Muscle of leg (tissue), 16 donors: ENCODE measurements at places on chromosomes 2 and 18. TPM values are rescaled to one million over a fixed set of nuclear protein-coding genes. Genes with fewer than 3 reads are reported as not detected.

- DNase-seq = no peak
These were observed 45.9 kb downstream of the KDM3A start for GRCh38 chr2:86487062-86487461.

DNA sequence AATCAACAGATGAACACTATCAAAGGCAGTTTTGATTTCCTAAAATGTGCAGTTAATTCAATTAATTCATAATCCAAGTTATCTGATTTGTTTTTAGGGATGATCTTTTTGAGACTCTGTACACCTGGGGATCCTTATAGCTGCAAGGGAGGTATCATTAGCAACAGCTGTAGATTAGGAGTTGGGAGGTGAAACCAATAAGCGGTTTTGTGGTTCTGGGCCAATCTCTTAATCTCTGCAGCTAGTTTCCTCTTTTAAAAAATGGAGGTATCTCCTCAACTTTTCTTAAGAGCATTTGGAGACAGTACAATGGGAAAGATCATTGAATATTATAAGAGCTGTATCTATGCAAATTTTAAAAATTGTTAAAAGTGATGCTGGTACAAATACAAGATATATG is 126.0 kb downstream of the MC4R start:
- no peak for DNase-seq

- DNase-seq = no peak
These were observed 352.0 kb upstream of the SLC8A1 start for GRCh38 chr2:40803900-40804299.

DNA sequence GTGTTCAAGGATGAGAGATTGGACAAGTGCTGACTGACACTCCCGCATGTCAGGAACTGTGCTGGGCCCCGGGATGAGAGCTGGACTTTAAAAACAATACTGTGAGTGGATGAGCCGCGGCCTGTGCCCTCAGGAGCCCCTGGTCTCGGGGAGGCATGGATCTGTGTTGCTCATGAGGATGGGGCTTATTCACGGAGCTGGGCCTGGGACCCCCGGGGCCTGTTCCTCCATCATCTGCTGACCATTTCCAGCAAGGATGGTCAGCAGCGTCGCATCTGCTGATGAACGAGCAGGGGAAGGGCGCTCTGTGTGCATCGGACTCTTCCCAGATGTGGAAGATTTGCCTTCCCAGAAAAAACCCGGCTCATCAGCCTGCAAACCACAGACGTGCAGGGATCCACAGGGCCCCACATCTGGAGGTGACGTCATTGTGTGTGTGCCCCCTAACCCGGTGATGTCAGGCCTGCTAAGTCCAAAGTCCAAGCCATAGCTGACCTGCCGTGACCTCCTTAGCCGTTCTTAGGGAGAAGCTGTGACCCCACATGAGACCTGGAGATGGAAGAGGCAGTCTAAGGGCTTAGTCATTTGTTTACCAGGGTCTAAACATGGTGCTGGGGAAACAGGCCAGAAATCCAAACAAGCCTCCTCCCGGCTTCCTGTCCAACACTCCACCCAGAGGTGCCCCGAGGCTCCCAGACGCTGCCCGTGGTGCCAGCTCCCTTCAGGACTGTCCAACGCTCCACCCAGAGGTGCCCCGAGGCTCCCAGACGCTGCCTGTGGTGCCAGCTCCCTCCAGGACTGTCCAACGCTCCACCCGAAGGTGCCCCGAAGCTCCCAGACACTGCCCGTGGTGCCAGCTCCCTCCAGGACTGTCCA is 143.9 kb downstream of the PXDN start:
- peak; percentile 45 for DNase-seq

DNA sequence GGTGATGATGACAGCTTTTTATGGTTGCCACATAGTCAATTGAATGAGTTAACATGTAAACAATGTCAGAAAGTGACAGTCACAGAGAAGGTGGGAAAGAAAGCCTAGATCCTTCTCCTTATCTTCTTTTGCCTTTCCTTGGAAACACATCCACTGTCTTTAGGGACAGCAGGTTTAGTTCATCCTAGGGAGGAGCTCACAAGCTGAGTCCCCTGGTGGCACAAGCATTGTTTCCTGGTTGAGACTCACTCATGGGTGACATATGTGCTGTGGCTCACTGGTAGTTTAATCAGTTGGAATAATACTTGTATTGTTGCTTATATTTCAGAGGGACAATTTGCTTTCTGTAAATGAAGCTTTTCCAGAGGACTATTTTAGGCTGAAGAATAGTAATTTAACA is 598.5 kb downstream of the CNTNAP5 start:
- DNase-seq = no peak

Gene TMEM247
- not detected for polyA plus RNA-seq

DNA sequence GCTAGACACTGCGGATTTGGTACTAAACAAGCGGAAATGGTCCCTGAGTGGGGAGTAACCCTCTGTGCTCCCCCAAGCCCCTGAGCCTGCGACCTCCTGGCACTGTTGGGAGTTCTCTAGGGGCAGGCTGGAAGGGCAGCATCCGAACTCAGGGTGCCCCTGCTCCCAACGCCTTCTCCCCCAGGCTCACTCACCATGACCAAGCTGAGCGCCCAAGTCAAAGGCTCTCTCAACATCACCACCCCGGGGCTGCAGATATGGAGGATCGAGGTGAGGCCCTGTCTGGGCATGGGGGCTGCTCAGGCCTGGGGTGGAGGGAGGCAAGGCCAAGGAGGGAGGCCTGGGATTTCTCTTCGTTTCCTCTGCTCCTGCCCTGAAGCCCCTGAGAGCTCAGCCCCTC is 4.7 kb downstream of the VIL1 start:
- no peak for DNase-seq

GRCh38 chr2:18870307-18870706 is 280.9 kb upstream of the NT5C1B start:
- no peak for DNase-seq

Gene RAB1A
- 127 TPM for polyA plus RNA-seq

DNA sequence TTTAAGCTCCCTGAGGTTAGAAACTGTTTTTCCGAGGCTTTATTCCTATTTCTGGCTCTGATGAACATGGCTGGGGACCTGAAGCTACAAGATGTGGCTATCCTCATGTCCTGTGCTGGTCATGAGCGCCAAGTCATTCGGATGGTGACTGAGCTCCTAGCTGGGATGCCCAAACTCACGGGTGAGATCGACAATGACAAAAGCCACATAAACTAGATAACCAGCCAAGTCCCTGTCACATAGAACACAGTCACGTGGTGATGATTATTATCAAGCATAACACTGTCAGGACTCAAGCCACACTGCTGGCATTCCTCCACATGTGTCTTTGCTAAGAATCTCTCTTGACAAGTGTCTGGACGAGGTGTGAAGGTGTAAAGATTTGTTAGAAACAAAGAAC is 274.9 kb downstream of the CLIP4 start:
- DNase-seq = no peak

Gene MLPH
- 0.54 TPM for polyA plus RNA-seq

DNA sequence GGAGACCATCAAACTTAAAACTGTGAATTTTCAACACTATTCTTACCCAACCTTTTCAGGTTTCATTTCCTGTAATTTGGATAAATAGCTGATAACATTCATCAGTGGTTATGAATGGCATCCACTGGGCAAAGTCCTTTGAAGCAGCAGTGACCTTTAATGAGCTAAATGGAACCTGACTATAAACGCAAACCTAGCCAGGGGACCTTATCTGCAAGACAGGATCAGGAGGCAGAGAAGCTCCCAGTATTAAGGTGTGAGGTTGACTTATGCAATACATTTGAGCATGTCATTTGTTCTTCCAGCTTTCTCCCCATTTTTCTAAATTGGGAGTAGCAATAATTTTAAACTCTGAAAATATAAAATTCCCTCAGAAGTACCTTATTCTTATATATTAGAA is 38.4 kb downstream of the CREG2 start:
- no peak for DNase-seq

- no peak for DNase-seq
These were observed 2.1 kb downstream of the MLPH start for GRCh38 chr2:237488901-237489860.

Gene DUSP28
- 6.6 TPM for polyA plus RNA-seq

DNA sequence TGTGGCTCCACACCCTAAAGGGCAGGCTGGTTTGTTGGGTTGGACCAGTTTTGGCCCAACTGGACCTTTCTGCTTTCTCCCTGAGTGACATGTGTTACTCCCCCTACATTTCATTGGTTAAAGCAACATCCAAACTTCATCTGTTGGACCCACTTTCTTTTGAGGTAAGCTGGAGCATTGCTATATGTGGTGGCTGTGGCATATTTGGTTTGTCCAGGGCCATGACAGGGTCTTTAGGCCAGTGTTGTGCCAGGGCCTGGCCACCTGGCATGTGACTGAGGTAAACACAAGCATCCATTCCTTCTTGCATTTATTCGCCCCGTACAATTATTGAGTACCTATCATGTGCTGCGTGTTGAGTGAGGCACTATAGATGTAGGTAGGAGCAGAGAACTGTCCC is 36.8 kb upstream of the MARCO start:
- DNase-seq = no peak

Gene CCL20
- 6.3 TPM for polyA plus RNA-seq

DNA sequence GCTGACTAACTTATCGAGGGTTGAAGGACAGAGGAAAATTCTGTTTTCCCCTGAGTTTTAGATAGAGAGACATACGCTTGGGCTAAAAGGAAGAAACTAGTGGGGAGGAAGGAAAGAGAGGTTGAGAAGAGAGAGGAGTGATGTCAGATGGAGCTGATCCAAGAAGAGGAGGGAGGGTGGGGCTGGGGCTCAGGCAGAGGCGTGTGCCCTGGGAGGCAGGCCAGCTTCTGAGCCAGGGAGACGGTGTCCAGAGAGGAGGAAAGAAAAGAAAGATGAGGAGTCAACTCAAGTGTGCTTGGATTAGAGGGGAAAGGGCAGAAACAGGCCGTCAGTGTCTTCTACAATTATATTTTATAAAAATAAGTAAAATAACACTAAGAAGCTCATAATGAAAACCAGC is 56.2 kb downstream of the EMILIN2 start:
- DNase-seq = peak; percentile 96

Gene SP140L
- polyA plus RNA-seq = 3.5 TPM

Gene TLX2
- 0.14 TPM for polyA plus RNA-seq

Gene ACAA2
- polyA plus RNA-seq = 56.4 TPM

GRCh38 chr2:186887107-186888090 is 38.4 kb upstream of the ZSWIM2 start:
- DNase-seq = peak; percentile 98

- peak; percentile 80 for DNase-seq
These were observed 17.2 kb upstream of the RPL31 start for GRCh38 chr2:100984892-100985307.

Gene POTEI
- 0.04 TPM for polyA plus RNA-seq

GRCh38 chr2:62208074-62208757 is 12.3 kb downstream of the B3GNT2 start:
- no peak for DNase-seq

Gene PAX8
- 2.6 TPM for polyA plus RNA-seq

Gene C1D
- polyA plus RNA-seq = 37.1 TPM

DNA sequence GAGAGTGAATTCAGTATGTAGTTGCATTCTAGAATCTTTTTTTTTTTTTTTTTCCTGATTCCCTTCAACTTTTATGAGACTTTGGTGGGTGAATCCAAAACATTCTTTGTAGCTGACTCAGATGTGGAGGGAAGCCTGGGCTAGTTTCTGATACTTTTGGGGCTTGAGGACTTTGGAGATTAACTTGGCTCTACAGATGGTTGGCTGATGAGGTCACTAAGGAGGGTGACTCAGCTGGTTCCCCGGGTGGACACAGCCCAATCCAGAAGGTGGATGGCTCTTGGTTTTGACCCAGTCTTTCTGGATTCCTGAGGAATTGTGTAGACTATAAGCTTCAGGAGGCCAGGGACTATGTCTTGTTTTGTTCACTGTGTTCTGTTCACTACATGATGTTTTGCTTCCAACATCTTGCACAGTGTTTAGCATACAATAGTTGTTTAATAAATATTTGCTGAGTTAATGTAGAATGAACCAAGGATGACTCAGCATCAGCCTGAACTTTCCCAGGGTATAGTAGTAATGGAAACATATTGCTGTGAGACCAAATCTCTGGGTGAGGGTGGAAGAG is 30.5 kb downstream of the LAMA3 start:
- DNase-seq = peak; percentile 57

Gene ECEL1
- polyA plus RNA-seq = 0.25 TPM

Gene TRIM43B
- not detected for polyA plus RNA-seq

Gene CGREF1
- 1.2 TPM for polyA plus RNA-seq

- DNase-seq = peak; percentile 19
These were observed 83.3 kb downstream of the PTGR3 start for GRCh38 chr18:75125382-75126331.

DNA sequence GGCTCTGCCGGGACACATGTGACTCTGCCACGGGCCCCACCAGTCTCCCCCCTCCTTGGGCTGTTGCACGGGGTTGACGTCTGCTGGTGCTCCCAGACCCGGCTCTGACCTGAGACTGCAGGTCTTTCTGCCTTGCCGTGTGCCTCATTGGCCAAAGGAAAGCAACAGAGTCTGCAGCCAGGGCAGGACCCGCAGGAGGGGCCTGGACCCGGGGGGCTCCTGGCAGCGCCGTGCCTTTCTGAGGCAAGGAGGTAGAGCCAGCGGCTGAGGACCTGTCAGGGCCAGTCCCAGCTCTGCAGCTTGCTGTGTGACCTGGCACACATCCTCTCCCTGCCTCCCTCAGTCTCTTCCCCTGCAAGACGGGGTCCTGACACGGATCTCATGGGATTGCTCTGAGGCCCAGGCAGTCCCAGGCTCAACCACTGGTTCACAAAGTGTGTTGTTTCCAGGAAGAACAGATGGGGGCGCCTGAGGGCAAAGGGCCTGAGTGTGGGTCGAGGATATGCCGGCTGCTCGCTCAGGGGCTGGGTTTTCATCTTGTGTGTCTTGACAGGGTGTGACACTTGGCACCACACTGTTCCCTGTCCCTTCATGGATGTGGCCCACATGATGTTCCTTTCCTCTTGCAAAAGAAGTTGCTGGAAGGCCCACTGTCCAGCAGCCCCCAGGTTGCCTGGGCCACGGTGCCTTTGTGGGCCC is 9.0 kb downstream of the CAPN10 start:
- DNase-seq = no peak

GRCh38 chr2:95351598-95351915 is 51.0 kb upstream of the FAHD2A start:
- no peak for DNase-seq
